ENCODE measurements at places on chromosomes 6 and 20.

DNA sequence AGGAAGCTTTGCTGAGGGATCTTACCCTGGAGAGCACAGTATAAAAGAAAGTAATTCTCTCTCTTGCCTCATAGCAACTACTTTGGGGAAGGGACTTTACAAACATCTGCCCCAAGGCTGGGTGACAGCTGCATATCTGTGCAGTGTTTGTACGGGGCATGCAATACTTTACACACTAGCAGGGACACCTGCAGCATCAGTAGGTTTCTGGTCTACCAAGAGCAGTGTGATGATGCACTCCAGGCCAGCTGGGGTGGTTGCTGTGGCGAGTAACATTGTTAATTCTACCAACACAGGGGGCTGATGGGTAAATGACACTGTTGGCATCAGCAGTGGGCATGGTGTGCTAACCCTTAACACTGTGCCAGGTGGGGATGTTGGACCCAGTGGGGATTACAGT, 48.0 kb downstream of the ADTRP start:
- DNase-seq: no peak

- no peak for DNase-seq
Observed at GRCh38 chr6:105894556-105894955, 191.6 kb upstream of the PRDM1 start.

DNA sequence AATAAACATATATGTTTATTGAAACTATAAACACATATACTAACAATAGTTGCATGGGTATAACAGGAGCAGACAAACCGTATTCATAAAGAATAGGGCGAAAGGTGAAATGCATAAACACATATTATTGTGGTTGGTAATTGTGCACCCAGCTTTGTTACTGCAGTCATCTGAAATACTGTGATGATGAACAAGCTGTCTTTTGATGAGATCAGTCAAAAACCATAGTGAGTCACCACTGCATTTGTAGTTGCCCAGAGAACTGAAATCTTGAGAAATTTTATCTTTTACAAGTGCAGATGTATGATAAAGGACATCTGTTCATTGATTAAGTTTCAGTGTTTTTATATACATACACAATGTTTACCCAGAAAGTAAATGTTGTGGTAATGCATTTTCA, 133.7 kb downstream of the MYO6 start:
- DNase-seq: no peak

DNA sequence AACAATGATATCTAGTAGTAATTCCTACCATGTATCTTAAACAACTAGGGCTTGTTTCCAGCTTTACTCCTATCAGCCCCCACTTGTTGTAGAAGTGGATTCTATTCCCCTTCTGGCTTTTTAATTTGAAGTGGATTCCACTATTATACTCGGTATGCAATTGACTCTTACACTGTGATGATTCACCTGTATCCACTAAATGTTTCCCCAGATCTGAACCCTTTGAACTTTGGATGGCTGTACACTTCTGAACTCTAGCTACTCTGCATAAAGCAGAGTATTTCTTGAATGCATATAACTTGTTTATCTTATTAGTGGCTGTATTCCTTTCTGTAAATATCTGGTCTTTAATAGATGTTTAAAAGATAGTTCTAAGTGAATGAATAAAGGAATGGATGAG, 538.4 kb upstream of the NRSN1 start:
- DNase-seq: no peak

- DNase-seq: no peak
Observed at GRCh38 chr20:64101731-64102621, 5.4 kb downstream of the NPBWR2 start.

DNA sequence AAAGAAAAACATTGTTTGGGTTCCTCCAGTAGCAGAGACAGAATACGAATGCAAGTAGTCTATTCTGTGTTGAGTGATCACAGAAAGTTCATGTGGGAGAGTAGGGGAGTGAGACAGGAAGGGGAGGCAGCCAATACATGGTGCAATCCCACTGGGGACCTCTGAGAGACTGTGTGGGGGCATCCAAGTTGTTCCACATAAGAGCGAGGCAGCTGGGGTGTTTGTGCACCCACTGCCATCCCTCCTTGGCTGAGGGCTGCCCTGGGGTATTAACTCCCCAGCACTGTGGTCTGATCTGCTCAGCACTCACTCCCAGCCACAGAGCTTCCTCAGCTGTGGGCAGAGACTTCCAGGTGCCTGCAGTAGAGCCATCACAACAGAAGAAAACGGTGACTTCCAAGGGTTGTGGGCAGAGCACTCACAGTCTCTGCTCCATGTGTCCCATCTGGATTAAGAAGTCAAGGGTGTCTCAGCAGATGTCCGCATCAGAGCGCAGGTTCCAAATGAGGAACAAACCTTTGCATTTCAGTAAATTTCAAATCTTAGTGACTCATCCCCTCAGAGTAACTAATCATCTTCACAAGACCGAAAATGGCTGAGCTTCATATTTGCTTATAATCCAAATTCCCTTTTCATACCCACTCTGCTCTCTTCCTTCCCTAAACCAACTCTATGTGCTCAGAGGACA, 101.9 kb upstream of the NAA20 start:
- DNase-seq: no peak

GRCh38 chr6:155383913-155384312, 69.6 kb upstream of the TFB1M start:
- DNase-seq: no peak

- no peak for DNase-seq
Observed at GRCh38 chr6:113894712-113895674, 37.8 kb downstream of the MARCKS start.

DNA sequence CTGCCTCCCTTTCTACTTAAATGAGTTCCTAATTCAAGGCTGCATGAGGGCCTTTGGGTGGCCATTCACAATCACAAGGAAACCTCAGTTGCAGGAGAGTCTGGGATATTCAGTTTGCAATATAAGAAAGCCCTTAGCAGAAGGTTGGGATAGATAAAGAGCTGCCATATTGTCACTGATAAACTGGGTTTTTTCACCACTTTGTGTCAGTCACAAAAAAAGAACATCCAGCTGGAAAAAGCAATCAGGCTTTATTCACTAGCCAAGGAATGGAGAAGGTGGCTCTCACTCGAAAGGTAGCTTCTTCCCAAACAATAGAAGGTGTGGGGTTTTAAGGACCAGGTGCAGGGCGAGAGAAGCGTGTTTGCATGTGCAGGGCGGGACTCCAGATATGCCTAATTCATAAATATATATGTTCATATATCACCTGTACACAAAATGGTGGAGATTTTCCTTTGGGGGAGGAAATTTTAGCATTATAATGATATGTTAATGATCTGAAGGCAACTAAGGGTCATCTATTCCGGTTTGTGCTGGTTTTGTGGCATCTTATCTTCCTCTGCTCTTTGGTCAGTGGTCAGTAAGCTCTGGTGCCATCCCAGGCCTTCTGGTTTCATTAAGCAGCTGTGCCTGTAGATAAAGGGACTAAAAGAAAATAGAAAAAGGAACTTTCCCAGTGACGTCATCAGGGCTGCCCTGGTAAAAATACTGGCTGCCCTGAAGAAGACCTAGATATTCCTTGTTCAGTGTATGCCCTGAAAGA, 97.1 kb upstream of the IYD start:
- no peak for DNase-seq

- no peak for DNase-seq
Observed at GRCh38 chr6:22300273-22300998, 3.6 kb upstream of the PRL start.

DNA sequence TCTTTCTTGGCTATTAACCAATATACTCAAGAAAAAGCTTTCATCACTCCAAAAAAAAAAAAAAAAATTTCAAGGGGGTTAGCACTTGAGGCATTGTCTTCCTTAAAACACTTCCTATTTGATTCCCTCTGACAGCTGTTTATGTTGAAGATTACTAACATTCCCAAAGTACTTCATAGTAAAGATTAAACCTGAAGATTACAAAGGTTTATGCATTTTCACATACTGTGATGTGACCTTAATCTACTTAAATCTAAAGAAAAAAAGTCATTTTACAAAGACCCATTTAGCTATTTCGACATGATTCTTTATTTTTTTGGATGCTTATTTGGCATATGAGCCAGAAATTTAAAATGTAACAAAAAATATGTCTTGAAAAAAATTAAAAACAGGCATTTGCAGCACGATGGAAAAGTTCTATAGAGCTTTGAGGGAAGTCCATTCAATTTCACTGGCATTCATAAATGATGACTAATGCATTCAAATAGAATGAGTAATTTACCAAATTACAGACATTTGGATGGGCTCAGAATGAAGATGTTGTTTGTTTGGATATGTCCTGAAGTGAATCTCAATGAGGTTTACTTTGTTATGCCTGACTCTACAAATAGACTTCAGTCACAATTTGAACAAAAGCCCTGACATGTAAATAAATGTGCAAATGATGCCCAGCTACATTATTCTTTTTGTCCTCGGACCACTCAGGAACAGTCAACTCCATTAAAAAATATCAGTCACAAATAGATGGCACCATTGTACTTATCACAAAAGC, 674.6 kb upstream of the MARCKS start:
- no peak for DNase-seq

DNA sequence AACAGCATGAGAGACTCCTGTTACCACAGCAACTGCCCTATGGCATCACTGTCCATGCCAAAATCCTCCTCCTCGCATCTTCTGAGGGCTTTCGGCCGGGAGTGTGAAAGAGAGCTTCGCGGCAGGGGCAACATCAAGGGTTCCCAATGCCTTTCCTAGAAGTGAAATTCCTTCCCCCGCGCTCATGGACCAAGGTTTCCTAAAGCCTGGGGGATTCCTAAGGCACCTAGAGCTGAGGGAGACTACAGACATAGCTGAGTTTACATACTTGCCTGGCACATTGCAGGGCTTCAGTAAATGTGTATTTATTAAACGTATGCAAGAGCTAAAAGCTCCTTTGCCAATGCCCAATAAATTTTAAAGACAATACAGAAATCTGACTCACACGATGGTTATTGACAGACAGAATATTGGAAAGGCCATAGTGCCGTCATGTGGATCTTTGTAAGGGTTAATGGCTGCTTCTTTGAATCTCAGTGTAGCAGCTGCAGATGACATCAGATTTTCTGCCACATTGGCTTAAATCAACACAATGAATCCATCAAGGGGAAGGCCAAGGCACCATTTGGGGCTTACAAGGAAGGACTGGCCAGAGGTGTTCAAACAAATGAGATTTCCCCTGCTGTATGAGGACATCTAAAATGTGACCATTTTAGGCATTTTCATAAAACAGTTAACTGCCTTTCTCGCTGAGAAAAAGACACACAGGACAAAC, 281.2 kb upstream of the JARID2 start:
- DNase-seq: no peak

GRCh38 chr6:114783083-114783482, 440.3 kb upstream of the HS3ST5 start:
- DNase-seq: no peak

DNA sequence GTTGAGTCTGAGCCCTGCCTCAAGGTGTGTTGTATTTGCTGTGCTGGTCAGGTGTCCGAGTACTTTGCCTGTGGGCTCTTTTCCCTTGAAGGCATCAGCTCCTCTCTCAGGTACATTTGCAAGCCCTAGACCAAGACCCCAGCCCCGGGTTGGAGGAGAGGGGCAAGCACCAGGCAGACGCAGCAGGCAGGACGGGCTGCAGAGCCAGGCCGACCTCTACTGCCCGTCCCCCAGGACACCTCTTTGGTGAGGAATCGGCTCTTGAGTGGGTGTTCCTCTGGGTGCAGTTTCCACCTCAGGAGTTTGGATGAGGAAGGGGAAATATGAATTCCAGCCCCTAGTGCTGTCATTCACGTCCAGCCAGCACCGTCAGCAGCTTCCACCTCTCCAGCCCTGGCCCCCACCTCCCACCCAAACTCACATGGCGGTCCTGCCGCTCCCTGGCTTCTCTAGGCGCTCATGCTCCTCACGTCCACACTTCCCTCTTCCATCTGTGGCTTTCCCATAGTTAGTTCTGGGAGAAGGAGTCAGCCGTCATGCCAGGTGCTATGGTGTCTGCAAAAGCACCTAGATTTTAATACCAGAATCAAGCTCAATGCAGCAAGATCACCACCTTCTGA, 183.9 kb downstream of the DLL1 start:
- DNase-seq: no peak

DNA sequence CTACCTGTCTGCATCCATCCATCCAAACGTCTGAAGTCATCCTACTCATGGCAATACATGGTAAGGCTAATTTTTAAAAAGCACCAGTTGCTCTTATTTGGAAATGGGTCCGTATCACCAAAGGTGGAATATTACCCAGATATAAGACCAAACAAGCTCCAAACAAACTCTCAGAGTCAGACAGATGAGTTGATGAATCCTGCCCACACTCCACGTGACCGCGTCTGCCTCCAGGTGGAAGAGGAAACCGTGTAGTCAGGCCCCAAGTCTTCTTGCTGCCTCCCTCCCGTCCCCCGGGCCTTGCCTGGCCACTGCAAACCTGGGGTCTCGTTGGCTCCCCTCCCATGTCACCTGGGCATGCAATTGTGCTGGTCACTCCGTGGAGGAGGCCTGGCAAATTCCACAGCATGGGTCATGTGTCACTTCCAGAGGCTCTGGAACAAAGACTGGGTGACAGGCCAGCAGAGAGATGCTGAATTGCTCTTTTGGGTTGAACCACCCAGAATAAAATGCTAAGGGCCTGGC, 31.8 kb downstream of the CTCFL start:
- DNase-seq: no peak

DNA sequence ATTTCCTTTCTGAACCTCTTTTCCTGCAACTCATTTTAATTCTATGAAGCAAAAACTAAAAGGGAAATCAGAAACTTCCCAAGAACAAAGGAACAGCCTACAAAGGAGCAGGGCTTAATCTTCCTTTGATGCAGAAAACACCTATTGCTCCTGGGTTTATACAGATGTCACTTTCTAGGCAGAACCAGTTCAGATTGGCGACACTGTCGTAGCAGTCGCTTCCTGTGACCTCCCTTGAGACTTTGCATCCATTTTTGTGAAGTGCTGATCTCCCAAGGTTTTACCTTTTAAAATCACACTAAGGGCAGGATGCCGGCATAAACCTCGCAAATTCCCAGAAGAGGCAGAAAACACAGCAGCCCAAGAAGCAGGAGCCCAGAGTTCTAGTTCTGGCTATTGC, 40.1 kb downstream of the JAG1 start:
- no peak for DNase-seq

DNA sequence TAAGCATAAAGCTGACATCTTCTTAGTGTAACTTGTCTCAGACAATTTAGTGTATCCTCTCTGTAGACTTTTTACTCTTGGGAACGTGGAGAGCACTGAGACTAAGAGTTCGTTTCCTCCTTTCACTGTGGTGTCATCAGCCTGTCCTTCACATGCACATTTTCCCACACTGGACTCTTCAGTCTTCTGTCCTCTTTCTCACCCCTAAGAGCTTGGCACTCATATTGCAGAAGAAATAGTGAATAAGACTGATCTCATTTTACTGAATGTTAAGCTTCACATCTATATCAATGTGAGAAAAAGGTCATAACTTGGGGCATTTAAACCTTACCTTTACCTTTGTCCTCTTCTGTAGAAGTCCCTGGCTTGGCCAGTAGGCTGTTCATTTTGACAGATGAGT, 25.6 kb downstream of the FUCA2 start:
- DNase-seq: no peak

GRCh38 chr6:128413291-128413690, 107.1 kb downstream of the PTPRK start:
- no peak for DNase-seq

GRCh38 chr6:157224951-157225574, 98.3 kb downstream of the TMEM242 start:
- no peak for DNase-seq

All from stimulated activated CD8-positive, alpha-beta memory T cell treated with anti-CD3 and anti-CD28 coated beads, Interleukin-4, amount 100 ng/mL, for 1 hour (primary cell).